ENCODE measurements at places on chromosomes 5 and 9.

GRCh38 chr5:151520294-151520693, 70.8 kb downstream of the FAT2 start:
- no peak for DNase-seq

DNA sequence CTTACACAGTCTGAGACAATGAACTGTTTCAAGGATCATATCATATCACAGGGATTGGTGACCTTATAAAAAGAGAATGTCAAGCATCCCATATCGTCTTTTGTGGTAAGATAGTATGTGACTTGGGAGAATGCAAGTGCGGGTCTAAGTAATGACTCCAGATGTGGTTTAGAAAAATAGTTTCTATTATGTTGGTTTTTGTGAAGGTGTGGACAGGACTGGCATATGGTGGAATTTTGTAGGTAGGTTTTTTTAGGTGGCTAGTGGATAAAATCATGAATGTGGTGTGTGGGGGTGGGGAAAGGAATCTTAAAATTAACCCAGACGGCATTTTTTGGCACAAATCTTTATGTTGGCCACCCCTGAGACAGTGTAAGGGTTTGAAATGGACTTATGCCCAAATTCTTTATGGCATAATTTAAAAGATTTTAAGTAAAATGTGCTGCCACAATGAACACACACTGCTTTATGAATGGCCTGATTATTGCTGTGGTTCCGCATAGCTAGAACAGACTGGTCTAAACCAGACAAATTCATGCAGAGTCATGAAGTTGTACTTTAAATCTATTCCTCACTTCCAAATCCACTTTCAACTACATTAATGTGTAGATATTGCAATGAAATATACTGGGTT, 204.8 kb upstream of the HAPLN1 start:
- no peak for DNase-seq

DNA sequence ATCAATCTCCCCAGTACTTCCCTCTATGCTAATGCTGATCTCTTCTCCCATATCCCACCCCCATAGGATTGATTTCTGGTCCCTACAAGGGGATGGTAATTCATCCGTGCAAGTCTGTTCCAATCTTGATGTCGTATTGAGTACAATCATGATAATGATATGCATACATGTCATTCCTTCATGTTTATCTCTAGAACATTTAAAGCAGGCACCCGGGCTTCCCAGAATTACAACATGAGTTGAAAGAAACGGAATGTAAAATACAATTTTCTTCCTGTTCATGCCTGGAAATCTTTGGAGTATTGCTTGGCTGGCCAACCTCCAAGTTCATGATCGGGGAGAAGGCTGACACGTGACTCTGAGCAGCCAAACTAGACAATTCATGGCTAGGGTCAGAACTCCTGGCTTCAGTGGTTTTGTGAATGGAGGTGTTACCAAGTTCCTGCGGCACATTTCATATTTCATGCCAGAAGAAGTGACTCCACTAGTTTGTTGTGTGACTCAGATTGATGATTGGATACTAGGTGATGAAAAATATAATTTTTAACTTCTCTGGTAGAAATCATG, 66.6 kb downstream of the C9orf152 start:
- no peak for DNase-seq

DNA sequence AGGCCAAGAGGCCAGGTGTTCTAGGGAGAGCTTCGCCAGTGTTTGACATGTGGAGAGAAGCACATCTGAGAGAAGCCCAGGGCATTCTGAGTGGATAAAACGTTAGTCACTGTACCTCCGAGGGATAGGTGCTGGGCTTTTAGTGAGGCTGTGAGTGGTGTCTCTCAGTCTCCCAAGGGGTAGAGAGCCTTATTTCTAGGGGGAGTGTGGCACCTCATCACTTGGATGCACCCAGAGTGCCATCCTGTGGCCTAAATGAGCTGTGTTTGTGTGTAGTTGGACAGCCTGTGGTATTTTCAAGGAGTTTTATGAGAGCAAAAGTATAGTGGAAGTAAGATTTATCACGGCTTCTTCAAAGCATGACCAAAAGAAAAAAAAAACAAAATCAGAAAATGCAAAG, 1046.9 kb upstream of the WWC1 start:
- DNase-seq: no peak

DNA sequence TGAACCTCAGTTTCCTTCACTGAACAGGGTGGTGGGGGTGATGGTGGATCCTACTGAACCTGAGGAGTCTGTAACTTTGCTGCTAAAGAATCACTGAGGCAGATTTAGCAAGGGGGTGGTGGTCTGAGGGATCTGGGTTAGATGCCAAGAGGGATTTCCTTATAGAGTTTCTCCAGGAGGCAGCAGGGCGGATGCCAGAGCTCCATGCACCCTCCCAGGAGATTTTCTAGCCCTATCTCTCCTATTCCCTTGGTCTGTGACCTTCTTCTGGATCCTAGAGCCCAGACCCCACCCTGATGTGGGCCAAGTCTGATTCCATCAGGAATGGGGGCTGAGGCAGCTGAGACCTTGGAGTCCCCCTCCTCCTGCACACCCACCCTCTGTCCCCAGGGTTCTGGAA, 6.0 kb downstream of the PTGS1 start:
- no peak for DNase-seq

DNA sequence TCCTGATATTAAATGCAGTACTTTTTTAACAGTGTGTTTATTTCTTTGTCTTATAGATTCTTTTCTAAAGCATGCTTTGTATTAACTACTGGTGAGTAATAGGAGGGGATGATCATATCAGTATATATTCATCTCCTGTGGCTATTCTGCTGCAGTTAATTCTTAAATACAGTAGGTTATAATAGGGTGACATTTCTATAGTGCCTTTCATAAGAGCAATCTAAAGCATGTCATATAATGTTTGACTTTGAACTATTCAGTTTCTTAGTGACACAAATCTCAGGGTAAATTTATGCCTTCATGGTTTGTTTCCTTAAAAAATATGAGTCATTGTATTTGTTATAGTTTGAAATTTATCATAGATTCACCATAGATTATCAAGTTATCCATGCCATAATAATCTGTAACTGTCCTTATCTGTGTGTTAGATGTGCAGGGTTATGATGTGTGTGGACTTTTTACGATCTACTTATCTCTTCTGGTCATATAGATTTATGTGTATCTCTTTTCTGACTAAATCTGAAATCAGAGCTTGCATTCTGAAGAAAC, 1019.5 kb downstream of the NR2F1-AS1 start:
- DNase-seq: no peak

- DNase-seq: no peak
Observed at GRCh38 chr5:115330830-115331229, 34.4 kb upstream of the CCDC112 start.

DNA sequence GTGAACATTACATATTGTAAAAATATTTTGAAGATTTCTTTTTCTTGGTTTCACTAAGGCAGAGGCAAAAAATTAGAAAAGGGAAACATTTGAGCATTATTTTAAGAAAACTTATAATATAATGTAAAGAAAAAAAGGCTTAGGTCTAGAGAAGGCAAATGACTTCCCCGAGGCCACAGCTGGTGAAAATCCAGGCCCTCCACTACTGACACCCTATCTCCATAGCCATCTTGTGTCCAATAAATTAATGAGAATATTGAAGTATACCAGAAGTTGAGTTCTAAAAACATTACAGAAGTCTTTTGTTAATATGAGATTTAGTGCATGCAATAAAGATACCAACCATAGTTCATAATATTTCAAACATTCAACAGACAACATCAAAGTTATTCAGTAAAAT, 459.9 kb upstream of the RORB start:
- no peak for DNase-seq

- no peak for DNase-seq
Observed at GRCh38 chr5:17620627-17621026, 10.4 kb downstream of the TAF11L12 start.
